ENCODE measurements at places on chromosomes 7 and 10. TPM values are rescaled to one million over a fixed set of nuclear protein-coding genes. Genes with fewer than 3 reads are reported as not detected.

GRCh38 chr10:77004917-77005564, 632.6 kb downstream of the KCNMA1 start:
- DNase-seq = peak; percentile 54

Gene GPR15LG
- total RNA-seq = not detected

DNA sequence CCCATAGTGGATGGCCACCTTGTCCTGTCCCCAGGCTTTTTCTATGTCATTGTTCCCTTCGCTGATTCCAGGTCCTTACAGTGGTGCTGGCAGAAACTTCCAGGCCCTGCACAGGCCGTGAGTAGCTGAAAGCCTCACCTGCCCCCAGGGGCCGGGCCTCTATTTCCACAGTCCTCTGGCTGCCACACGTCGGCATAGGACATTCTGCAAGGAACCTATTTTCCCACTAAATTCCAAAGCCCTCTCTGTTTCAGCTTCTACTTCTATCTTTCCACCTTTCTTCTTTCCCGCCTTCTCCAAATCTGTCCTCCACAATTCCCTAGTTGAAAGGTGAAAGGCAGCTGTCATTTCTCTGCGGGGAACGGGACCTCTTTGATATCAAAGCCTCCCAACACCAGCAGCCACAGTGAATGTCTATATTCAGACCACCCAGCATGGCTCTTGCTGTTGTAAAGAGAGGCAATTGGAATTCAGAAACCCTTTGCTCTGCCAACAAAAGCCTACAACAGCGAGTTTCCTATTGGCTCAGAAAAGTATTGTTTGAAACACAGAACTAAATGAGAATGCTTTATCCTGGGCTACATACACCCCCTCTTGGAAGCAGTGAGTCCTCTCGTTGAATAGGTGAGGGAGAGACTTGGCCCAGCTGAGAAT, 607.7 kb downstream of the GALNT17 start:
- DNase-seq = no peak

GRCh38 chr10:112700215-112700671, 249.8 kb upstream of the TCF7L2 start:
- DNase-seq = no peak
